Mammary epithelial cell (primary cell): ENCODE measurements at places on chromosomes 6 and 20. TPM values are rescaled to one million over a fixed set of nuclear protein-coding genes. Genes with fewer than 3 reads are reported as not detected.

GNAS-AS1 gene
- total RNA-seq, result 0.33 TPM

CALHM4 gene
- total RNA-seq, result not detected in 2 replicates

AKAP12 gene
- 38.0 TPM for total RNA-seq

RHAG gene
- not detected in 2 replicates for total RNA-seq

BMP6 gene
- total RNA-seq, result 1.2 and 1.7 TPM in 2 replicates

IL17A gene
- total RNA-seq, result not detected

TRMT11 gene
- 19.5 TPM for total RNA-seq

PPP1R14C gene
- 56.2 and 66.5 TPM in 2 replicates for total RNA-seq

SLC22A23 gene
- 49.3 TPM for total RNA-seq

PRR18 gene
- 0.50 TPM for total RNA-seq

TULP1 gene
- not detected for total RNA-seq

GRIK2 gene
- 2.8 TPM for total RNA-seq

LAMA2 gene
- 0.50 TPM for total RNA-seq

GRCh38 chr20:57779401-57780003 lies 69.7 kb upstream of the PMEPA1 start:
- DNase-seq, result peak; percentile 64

DNA sequence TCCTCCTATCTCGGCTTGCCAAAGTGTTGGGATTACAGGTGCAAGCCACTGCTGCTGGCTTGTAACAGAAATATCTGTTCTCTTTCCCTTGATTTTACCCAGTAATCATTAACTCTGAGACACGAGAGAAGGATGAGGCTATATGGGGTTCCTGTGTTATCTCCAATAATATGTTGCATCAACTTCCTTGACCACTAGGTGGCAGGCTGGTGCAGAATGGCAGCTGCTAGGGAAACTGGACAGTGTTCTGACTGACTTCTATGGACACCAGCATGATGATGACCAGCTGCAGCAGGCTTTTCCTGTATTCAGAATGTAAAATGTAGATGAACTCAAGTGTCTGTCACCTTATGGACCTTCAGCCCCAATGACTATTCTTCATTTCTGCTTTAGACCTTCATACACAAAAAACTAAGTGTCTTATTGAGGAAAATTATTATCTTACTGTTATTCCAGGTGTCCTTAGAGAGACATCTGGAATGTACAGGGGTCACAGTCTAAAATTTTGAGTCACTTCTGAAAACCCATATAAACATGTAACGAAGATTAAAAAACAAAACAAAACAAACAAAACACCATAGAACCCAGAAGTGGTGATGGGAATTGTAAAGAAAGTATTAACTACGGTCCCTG lies 20.4 kb upstream of the CD109 start:
- peak; percentile 72 for DNase-seq

DNA sequence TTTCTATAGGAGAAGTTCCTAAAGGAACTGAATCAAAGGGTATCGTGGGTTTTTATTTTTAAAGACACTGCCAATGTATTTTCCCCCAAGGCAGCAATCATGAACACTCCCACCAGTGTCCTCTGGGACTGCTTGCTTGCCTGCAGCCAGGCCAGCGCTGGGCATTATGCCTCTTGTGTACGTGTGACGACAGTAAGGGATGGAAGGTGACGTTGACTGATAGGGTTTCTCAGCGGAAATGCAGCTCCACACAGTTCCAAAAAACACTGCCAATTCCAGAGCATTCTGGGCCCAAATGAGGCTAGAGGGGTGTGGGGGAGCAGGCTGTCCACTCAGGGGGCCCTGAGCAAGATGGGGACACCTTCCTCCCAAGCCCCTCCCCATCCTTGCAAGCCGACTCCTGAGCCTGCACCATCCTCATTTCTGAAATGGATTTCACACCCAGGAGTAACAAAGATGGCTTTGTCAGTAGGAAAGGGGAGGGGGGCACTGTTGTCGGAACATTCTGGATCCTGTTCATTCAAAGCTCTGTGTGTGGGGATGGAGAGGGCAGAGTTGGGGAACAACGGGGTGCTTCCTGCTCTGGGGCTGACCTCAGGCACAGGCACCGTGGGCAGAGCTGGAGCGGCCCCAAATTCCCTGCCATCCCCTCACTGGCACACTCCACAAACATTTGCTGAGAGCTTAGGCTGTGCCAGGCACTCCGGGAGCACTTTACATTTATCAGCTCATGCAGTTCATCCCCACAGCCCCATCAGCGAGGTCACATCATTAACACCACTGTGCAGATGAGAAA lies 20.0 kb downstream of the PREX1 start:
- DNase-seq, result no peak

DNA sequence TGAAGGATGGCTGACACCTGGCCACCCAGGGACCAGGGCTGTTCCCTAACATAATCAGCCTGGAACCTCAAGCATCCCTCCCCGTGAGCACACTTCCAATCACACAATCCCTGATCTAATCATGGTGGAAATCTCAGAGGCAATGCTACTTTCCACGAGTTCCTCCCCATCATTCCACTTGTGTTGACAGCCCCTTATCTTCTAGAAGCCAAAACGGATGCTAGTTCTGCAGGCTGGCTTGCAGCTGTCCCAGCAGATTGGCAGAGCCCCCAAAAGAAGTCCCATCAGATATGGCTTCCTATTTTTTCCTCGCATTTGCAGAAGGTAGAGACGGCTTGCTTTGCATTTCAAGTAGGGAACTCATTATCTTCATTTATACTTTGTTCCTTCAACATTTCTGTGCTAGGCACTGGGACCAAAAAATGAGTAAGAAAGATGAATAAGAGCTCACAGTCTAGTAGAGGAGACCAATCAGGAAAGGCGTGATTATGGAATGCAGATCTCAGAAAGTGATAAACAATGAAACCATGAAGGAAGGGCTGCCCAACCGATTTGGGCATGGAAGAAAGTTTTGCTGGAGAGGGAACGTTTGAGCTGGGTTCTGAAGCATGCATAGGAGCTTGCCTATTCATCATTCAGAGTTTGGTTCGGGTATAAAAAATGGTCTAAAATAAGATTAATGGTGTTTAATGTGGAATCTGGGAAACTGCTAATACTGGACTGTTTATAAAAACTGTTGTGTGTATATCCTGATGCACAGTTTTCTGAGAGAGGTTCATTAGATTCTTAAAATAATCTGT lies 44.6 kb upstream of the TBC1D7 start:
- no peak for DNase-seq

GRCh38 chr6:28251661-28252008 lies 434 bp downstream of the ZKSCAN4 start:
- DNase-seq, result no peak

DNA sequence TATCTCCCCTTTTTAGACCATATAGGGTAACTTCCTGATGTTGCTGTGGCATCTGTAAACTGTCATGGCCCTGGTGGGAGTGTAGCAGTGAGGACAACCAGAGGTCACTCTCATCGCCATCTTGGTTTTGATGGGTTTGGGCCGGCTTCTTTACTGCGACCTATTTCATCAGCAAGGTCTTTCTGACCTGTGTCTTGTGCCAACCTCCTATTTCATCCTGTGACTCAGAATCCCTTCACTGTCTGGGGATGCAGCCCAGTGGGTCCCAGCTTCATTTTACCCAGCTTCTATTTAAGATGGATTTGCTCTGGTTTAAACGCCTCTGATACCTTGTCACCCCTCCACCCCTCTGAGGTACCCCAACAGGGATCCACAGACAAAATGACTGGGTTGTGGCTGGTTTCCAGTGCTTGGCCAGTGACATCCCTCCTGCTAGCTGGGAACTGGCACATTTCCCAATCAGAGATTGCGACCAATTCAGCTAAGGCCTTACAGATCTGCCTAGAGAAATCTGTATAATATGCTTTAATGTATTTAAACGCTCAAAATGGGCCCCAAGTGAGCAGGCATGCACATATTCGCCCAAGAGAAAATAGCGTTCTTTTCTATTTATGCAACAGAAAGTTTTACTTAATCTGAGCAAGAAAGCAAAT lies 315.6 kb upstream of the QKI start:
- DNase-seq, result no peak

DNA sequence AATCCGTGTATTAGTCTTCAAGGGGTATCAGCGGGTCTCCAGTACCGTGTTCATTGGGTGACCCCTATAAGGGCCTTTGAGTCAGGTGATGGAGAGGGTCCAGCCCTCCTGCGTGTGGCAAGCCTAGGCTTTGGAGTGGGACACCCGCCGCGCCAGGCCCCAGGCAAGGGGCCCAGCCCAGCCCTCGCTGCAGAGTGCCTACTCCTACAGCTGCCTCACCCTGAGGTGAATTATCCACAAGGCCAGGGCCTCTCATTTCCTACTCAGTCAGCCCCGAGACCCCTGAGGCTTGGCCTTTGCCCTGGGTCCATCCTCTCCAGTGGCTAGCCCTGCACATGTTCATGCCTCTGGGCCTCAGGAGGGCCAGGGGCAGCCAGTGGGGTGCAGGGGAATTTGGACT lies 45.1 kb downstream of the TMEM242 start:
- DNase-seq, result no peak

GRCh38 chr20:20624914-20625313 lies 87.5 kb downstream of the RALGAPA2 start:
- no peak for DNase-seq

- DNase-seq, result peak; percentile 80
Measured at GRCh38 chr6:75098709-75099108, 107.1 kb downstream of the COL12A1 start.

DNA sequence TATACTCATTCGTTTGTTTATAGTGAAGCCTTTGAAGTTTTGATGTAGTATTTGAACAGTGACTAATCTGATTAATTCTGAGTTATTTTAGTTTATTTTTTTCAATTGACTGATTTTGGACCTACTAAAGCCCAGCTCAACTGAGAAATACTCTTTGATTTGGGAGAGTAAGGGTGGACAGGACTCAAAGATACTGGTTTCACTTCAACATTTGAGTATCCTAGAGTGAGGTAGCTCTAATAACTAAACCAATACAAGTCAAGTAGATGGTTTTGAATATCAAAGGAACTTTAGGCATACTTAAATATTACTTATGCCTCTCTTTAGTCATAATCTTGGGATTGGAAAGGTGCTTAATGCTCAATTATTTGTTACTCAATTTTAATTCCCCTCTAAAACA lies 65.6 kb downstream of the ZNF292 start:
- no peak for DNase-seq

DNA sequence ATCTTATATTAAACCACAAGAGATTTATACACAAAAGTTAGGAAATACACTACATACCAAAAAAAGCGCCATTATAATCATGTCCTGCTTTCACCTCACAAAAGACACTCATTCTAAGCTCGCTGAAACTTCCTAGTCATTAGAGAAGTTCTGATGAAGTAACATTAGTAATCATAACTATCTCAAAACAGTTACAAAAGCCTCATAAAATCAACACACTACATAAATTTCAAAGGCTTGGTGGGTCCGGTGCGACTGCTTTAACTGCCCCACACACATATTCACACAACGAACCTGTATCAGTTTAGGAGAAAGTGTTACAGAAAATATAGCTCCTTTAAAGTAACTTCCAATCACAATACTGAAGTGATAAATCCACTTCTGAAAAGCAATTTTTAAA lies 1.9 kb downstream of the PHIP start:
- peak; percentile 30 for DNase-seq

GRCh38 chr6:163748036-163748435 lies 333.5 kb downstream of the QKI start:
- no peak for DNase-seq

DNA sequence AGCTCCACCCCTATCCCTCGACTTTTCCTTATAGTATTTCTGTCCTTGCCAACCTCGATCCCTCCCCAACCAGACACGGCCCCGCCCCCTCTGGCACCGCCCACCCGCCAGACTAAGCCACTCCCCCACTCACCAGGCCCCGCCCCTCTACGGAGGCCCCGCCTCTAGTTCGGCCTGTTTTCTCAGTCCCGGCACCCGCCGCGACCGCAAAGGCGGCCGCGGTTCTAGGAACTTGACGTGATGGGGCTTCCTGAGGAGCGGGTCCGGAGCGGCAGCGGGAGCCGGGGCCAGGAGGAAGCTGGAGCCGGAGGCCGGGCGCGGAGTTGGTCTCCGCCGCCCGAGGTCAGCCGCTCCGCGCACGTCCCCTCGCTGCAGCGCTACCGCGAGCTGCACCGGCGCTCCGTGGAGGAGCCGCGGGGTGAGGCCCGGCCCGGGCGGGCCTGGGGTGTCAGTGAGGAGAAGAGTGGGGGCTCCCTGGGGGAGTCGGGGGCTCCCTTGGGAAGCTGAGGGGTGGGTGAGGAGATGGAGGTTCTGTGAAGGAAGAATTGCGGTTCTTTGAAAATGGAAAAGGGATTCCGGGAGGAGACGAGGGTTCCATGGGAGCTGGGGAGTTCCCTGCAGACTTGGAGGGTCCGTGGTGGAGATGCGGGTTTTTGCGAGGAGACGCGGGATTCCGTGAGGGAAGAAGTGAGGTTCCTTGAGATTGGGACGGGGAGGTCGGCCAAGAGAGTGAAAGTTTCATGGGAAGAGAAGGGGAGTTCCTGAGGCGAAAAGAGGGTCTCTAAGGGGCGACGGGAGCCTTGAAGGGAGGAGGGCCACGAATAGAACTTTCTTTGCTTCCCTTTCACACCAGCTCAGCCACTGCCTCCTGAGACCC lies at the start of gene ACSS2:
Gene ACSS2 (plus strand): TSS at position 207 of the 877 bp plus-strand sequence. CDS start 34 bp downstream, at position 241.
- no peak for DNase-seq

DNA sequence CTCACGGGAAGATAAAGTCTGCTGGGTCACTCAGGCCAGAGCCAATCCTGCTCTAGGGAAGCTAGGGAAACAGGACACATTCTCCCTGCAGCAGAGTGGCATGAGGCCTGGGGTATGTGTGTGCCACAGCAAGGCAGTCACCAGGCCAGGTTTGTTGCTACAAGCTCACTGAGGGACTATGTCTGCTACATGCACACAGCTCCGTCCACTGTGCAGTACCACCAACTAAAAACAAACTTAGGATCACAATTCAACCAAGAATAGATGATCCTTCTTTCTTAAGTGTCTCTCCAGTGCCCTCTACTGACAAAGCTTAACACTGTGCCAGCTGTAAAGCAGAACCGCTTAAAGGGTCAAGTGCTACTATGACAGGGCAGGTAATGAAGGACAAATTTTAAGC lies 192.5 kb downstream of the PTPRK start:
- DNase-seq, result no peak

- no peak for DNase-seq
Measured at GRCh38 chr20:32368925-32369324, 10.8 kb downstream of the ASXL1 start.

- DNase-seq, result no peak
Measured at GRCh38 chr20:25051386-25052155, 6.4 kb downstream of the ACSS1 start.

- DNase-seq, result no peak
Measured at GRCh38 chr6:115271434-115271833, 789.3 kb downstream of the FRK start.

GRCh38 chr6:116459927-116460326 lies 1.2 kb upstream of the CALHM6 start:
- no peak for DNase-seq

- peak; percentile 63 for DNase-seq
Measured at GRCh38 chr20:53077373-53078205, 105.4 kb downstream of the TSHZ2 start.

- DNase-seq, result peak; percentile 72
Measured at GRCh38 chr6:25389471-25389870, 110.3 kb downstream of the CARMIL1 start.

GRCh38 chr6:122352981-122353664 lies 46.3 kb upstream of the HSF2 start:
- DNase-seq, result no peak
